B cell (primary cell): ENCODE measurements at places on chromosomes 6 and 20. TPM values are rescaled to one million over a fixed set of nuclear protein-coding genes. Genes with fewer than 3 reads are reported as not detected.

Gene SLC22A3
- total RNA-seq: not detected in 2 replicates

Gene SLC25A27
- 1.9 and 3.8 TPM in 2 replicates for total RNA-seq

Gene HEY2
- not detected in 2 replicates for total RNA-seq

DNA sequence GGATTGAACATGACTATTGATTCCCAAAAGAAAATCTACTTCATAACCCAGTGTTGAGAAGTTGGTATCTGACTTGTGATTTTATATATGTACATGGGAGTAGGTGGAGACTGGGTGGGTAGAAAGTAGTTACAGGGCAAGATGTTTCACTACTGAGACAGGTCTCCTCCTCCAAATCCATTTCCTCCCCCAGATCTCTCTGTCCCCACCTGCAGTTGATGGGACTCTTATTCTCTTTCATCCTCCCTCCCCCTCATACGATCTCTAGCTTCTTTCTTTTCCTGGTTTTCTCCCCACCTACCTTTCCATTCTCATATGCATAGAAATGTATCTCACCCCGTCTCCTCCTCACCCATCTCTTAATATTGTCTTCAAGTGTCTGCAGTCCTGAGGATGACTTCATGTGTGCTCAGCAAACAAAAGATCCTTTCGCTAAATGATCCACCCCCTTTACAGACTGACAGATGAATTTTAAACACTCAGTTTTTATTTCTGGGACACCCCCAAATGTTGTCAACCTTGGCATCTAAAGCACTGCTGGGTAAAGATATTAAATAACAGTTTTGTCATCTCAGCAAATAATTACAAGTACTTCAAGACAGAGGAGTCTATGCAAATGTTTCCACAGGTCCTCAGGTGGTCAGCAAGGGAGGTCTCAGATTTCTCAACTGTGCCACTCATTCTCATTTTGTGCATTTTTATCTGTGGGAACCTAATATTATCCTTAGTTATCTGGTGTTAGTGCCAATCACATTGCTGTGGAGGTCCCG, 18.7 kb upstream of the HECA start:
- H3K27me3 ChIP-seq: no peaks in the 10 kb centered on the region
- H3K27ac ChIP-seq: no peak overlapping the region
- H3K4me1 ChIP-seq: no peaks in the 10 kb centered on the region
- no peak for DNase-seq

DNA sequence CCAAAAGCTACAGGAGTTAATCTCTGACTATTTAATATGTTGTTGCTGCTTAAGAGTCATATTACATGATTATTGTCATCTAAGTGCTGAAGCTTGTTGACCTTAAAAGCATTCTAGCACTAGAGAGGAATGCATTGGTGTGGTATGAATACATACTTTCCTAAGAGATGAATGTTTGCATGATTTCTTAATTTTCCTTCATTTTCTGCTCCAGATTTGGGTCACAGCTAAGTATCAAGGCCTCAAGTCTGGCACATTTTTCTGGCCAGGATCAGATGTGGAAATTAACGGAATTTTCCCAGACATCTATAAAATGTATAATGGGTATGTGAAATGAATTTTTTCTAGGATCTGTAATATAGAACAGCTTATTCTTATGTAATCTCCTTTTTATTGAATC, 53.6 kb downstream of the ENPP1 start:
- H3K4me3 ChIP-seq: no peak overlapping the region
- H3K27ac ChIP-seq: no peak overlapping the region
- no peaks in the 10 kb centered on the region for H3K27me3 ChIP-seq
- H3K4me1 ChIP-seq: no peaks in the 10 kb centered on the region
